ENCODE measurements at places on chromosomes 4 and X.

- peak; percentile 13 for DNase-seq
Observed at GRCh38 chr4:122703868-122704267, 28.6 kb upstream of the BBS12 start.

DNA sequence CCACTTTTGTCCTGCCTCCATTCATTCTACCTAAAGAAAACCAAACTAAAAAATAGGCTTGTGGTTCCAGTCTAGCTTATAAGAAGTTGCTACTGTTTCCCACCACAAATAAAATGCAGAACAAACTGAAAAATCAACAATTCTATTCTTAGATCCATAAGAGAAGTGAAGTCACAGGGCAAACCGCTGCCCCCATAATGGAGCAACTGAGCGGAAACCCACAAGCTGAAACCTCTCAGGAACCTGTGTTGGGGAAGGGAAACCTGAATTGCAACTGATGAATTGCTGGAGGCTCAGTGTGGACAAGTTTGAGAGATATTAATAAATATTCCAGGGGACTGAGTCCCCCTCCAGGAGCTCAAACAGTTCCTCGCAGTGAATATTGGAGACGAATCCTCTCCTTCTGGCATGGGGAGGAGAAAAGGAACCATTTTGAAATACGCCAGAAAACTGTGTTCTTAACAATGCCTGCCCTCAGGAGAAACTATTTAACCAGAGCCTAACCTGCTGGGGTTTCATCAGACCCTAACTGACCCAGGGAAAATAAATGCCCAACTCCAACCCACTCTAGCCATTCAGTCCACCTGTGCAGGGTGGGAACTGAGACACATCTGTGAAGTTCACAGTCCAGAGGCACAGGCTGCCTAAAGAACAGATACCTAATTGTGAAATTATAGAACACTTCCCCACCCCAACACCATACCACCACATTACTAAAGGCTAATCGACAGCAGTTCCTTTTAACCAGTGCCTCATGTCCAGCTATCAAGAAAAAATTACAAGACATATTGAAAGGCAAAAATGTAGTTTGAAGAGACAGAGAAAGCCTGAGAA, 22.8 kb upstream of the SH3RF1 start:
- no peak for DNase-seq

DNA sequence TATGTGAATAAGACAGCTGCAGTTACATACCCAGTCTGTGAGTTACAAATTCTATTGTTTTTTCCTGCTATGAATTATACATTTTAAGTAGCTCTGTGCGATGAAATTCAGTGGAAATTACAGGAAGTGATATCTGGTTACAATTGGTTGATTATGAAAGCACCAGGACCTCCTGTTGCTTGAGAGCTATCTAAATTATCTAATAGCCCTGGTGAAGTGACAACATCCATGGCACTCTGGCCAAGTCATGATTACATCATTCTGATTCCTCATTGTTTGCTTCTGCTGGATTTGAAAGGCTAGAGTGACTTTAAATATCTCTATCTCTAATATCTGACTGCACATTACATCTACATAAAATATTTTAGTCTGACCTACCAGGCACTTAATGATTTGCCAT, 515.0 kb downstream of the CFAP47 start:
- DNase-seq, result peak; percentile 22

DNA sequence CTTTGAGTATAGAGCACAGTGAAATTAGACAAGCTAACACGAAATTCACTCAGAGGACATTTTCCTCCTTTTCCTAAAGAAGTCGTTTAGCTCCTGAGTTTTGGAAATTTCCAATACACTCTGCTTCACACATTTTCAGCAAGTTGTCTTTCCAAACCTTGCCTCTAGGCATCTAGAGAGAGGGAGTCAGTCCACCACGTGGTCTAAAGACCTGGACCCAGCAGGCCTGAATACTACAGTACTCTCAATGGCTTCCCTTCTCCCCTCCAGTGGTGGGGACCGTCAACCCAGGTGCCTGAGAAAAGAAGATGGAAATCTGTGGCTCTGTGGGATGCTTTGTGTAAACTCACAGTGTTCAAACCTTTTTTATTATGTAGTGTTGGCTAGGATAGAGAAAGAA, 13.9 kb upstream of the SCML2 start:
- no peak for DNase-seq

DNA sequence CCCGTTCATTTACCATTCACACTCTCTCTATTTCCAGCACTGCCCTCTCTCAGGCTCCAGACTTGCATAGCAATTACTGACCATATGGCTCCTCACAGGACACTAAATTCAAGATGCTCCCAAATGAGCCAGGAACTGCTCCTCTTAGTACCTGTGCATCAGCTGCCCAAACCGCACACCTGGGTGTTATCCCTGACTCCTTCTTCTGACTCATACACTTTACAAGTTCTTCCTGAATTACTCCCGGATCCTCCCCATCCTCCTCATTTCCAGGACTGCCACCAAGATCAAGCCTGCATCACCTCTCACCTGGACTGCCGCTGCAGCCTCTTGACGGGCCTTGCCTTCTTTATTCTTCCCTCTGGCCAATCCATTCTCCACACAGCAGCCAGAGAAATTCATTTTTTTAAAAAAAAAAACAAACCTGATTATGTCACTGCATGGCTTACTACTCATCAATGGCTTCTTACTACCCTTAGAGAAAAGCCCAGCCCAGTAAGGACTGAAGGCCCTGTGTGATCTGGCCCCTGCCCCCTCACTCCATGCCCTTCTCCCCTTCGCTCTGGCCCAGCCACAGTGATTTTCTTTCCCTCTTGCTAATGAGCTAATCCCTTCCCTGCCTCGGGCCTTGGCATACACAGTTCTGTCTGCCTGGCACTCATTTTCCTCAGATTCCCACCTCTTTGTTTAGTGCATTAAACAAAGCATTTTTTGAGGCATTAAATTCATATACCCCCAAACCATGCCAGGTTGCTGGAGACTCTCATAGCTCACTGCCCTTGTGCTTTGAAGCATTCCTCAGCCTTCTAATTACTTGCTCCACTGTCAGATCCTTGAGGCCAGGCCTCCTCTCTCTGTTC, 92.0 kb downstream of the PDGFRA start:
- no peak for DNase-seq

DNA sequence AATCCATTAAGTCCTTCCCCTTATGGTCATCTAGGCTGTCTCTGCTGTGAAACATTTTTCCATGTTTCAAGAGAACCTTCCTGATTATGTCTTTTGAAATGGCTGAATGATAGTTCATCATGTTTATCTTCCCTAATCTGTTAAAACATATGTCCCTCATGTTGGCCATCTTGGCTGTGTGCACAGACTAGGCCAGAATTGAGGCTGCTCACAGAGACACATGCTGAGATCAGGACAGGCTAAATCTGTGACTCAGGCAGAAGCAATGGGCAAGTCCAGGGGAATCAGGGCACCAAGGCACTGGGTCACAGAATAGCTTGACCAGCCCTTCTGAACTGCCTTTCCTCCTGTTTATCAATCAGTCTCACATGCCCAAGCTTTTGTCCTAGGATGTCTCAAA, 78.3 kb downstream of the FHDC1 start:
- peak; percentile 60 for DNase-seq
